ENCODE measurements at places on chromosomes 6 and 20.

DNA sequence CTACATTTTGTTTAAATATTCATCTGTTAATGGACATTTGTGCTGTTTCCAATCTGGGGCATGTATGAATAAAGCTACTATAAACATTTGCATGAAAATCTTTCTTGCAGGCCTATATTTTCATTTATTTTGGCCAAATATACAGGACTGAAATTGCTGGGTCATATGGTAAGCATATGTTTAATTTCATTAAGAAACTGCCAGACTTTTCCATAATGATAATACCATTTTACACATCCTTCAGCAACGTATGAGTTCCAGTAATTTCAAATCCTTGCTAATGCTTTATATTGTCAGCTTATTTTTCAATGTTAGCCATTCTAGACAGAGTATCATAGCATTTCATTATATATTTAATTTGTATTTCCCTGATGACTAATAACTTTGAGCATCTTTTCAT lies 51.0 kb downstream of the GPR6 start:
- DNase-seq, result no peak

- DNase-seq, result no peak
Observed at GRCh38 chr6:54282186-54282585, 26.1 kb upstream of the TINAG start.

GRCh38 chr20:10550204-10551118 lies 115.4 kb downstream of the SLX4IP start:
- DNase-seq, result no peak

GRCh38 chr6:125197795-125198269 lies 44.3 kb downstream of the TPD52L1 start:
- peak; percentile 88 for DNase-seq

DNA sequence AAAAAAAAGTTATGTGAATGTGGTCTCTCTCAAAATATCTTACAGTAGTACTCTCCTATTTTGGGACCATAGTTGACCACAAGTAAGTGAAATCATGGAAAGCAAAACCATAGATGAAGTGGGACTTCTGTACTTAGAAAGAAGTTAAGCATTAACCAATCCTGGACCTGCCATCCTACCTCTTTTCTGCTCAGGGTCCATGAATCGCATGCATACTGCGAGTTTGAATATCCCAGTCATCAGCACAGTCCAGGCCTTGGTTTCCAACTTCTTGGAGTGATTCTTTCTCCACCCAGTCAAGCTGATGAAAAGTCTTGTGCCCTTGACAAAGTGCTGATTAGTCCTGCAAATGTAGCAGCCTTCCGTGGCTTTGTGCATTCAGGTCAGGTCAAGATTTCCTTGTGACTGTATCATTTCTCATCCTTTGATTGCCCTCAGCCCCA lies 46.0 kb downstream of the RNF217 start:
- no peak for DNase-seq

DNA sequence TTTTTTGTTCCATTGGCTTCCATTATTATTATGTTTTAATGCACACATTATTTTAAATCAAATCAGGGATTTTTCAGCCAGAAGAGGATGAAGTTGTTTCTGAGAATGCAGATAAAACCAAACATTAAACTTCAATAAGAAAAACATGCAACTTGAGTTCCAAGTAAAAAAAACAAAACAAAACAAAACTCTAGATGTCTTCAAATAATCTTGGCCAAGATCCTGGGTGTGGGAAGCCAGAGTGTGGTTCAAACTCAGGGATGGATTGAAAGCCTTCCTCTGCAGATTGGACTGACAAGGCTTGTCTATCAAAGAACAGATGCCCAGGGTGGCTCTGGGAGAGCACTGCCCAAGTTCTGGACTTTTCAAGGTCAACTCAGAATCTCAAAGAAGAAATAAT lies 134.1 kb downstream of the LCA5 start:
- no peak for DNase-seq

DNA sequence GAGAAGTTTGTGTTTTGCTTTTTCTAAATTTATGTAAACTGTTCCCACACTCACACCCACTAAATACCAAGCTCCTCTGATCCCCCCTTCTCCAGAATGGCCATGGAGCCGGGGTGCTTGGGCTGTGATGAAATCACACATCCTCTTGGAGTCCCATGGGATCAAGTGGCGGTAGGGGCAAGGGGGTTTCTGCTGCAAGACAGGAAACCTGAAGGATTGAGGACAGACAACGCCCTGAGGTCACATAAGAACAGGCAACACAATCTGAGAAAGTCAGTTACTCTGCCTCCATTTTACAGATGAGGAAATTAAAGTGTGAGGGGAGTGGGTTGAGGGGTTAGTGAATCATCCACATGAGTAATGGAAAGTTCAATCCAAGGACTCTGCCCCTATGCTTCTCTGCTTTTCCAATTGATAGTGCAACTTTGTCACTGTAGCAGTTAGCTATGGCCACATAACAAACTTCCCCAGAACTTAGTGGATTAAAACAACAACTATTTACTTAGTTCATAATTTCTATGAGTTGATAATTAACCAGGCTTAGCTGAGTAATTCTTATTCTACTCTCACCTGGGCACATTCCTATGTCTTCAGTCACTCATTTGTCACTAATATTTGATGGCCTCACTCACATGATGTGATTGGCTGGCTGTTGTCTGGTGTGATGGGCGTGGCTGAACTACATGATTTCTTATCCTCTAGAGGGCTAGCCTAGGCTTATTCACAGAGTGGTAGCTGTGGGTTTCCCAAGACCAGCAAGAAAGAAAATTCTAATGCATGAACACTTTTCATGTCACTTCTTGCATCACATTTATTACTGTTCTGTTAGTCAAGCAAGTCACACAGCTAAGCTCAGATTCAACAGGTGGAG lies 311.1 kb upstream of the RNF24 start:
- DNase-seq, result no peak

DNA sequence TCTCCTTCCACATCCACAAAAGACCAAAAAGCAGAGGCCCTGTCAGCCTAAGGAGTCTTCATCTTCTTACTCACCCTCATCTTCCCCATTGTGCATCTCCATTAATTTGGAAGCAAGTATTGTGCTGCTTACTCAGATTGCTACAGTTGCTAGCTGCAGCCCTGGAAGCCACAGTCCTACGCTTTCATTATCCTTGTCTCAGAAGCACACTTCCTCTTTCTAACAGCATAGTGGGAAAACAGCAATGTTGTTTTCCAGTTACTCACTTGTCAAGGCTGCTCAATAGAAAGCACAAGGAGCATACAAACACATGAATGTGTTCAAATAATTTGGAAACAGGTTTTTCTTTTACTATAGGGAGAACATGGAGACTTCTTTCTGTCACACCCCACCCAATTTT lies 76.6 kb upstream of the RBM24 start:
- DNase-seq, result no peak
